A549 treated with RU486 at 1 μM for 4 hours (cell line): ENCODE measurements at places on chromosomes 3 and 15. TPM values are rescaled to one million over a fixed set of nuclear protein-coding genes. Genes with fewer than 3 reads are reported as not detected.

MUC13 gene
- 7.9 to 9.0 TPM (median 8.1 TPM) in 5 replicates for total RNA-seq

SHQ1 gene
- total RNA-seq, result 17.7 to 19.6 TPM (median 18.7 TPM) in 5 replicates

CHL1 gene
- not detected in 5 replicates for total RNA-seq

TRPM1 gene
- not detected in 5 replicates for total RNA-seq

CDHR4 gene
- total RNA-seq, result 0.11 to 0.29 TPM (median 0.24 TPM) in 4 of 5 replicates, not detected in the other
